ENCODE measurements at places on chromosomes 7 and 10.

DNA sequence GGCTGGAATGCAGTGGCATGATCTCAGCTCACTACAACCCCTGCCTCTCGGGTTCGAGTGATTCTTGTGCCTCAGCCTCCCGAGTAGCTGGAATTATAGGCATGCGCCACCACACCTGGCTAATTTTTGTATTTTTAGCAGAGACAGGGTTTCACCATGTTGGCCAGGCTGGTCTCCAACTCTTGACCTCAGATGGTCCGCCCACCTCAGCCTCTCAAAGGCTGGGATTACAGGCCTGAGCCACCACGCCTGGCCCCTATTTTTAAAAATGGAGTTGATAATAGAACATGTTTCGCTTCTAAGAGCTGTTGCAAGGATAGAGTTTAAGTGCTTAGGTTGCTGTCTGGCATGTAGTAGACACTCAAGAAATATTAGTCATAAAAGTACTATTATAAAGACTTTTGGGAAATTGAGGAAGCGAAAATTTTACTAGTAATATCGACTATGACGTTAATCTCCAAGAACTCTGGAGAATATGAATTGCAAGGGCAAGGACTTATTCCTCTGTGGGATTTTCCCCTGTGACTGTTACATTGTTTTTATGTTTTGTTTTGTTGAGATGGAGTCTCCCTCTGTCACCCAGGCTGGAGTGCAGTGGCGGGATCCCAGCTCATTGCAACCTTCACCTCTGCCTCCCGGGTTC is 7.9 kb downstream of the GTF2I start:
- DNase-seq, result no peak

DNA sequence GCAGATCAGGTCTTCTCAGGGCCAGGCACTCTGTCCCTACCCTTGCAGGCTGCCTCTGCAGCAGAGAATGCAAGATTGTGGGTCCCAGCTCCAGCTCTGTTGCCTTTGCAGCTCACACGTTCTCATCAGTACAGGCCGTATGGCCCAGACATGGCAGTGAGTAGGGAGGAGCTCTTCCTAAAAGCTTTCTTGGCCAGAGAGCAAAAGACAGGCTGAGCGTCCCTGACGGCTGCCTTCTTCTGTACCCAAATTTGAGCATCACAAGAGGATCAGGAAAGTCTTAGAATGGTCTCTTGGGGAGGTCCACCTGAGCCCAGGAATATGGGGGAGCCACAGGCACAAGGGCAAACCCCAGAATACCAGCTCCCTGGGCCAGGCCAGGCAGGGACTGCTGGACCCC is 266.3 kb upstream of the ZMIZ1 start:
- no peak for DNase-seq

DNA sequence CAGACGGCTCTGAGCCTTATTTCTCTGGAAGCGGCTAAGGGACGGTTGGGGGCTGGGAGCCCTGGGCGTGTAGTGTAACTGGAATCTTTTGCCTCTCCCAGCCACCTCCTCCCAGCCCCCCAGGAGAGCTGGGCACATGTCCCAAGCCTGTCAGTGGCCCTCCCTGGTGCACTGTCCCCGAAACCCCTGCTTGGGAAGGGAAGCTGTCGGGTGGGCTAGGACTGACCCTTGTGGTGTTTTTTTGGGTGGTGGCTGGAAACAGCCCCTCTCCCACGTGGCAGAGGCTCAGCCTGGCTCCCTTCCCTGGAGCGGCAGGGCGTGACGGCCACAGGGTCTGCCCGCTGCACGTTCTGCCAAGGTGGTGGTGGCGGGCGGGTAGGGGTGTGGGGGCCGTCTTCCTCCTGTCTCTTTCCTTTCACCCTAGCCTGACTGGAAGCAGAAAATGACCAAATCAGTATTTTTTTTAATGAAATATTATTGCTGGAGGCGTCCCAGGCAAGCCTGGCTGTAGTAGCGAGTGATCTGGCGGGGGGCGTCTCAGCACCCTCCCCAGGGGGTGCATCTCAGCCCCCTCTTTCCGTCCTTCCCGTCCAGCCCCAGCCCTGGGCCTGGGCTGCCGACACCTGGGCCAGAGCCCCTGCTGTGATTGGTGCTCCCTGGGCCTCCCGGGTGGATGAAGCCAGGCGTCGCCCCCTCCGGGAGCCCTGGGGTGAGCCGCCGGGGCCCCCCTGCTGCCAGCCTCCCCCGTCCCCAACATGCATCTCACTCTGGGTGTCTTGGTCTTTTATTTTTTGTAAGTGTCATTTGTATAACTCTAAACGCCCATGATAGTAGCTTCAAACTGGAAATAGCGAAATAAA is 175.5 kb downstream of the RNF216 start:
- DNase-seq, result no peak

DNA sequence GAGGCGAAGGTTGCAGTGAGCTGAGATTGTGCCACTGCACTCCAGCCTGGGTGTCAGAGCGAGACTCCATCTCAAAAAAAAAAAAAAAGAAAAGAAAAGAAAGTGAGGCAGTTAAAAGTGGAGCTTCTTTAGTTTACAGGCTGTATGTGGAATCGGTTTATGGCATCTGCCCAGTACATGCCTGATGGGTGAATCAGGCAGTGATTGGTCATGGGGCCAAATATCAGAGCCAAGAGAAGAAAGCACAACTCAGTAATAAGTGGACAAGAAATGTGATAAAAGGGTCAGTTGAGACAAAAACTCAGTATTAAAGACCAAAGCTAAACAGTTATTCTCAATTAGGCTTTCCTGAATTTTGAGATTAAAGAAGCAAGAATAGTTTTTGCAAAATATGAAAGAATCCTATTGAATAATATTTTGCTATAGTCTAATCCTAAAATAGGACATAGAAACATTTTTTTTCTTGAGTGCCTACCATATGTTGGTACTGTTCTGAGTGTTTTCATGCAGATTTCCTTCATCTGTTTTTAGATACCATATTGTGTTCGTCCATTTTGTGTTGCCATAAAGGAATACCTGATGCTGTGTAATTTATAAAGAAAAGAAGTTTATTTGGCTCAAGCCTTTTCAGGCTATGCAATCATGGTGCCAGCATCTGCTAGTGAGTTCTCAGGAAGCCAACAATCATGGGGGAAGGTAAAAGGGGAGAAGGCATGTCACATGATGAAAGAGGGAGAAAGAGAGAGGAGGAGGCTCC is 14.4 kb downstream of the CDC14C start:
- no peak for DNase-seq

GRCh38 chr7:149713061-149713730 is 60.2 kb downstream of the ZNF467 start:
- no peak for DNase-seq

- DNase-seq, result no peak
These were observed 185.0 kb downstream of the TCF7L2 start for GRCh38 chr10:113135025-113135424.

- DNase-seq, result peak; percentile 24
These were observed 7.5 kb downstream of the MNX1 start for GRCh38 chr7:157002819-157003421.

- no peak for DNase-seq
These were observed 23.5 kb upstream of the NKX6-2 start for GRCh38 chr10:132809232-132810140.

GRCh38 chr10:125881192-125881591 is at the start of gene DHX32:
Gene DHX32, minus strand, starts transcription at chr10:125881292. Its CDS starts 468 bp downstream, at chr10:125880824.
- no peak for DNase-seq

GRCh38 chr7:27151341-27151930 is 947 bp downstream of the HOXA3 start:
- no peak for DNase-seq

- no peak for DNase-seq
These were observed 116.1 kb upstream of the ZMIZ1 start for GRCh38 chr10:78952686-78953085.

DNA sequence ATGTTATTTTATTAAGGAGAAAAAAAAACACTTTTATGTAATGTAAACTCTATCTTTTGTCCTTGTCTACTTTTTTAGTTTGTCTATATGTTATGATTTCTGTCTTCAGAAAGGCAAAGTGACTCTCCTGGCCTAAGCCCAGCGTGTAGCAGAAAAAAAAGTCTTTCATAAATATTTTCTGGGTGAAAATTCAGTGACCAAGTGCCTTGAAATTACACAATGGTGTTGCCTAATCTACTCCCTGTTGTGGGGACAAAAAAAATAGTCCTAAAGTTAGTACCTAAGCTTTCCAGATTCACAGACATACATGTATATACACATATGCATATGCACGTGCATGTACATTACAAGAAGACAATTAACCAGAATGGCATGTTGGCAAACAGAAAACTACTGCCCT is 1257.8 kb upstream of the SORCS1 start:
- DNase-seq, result no peak

DNA sequence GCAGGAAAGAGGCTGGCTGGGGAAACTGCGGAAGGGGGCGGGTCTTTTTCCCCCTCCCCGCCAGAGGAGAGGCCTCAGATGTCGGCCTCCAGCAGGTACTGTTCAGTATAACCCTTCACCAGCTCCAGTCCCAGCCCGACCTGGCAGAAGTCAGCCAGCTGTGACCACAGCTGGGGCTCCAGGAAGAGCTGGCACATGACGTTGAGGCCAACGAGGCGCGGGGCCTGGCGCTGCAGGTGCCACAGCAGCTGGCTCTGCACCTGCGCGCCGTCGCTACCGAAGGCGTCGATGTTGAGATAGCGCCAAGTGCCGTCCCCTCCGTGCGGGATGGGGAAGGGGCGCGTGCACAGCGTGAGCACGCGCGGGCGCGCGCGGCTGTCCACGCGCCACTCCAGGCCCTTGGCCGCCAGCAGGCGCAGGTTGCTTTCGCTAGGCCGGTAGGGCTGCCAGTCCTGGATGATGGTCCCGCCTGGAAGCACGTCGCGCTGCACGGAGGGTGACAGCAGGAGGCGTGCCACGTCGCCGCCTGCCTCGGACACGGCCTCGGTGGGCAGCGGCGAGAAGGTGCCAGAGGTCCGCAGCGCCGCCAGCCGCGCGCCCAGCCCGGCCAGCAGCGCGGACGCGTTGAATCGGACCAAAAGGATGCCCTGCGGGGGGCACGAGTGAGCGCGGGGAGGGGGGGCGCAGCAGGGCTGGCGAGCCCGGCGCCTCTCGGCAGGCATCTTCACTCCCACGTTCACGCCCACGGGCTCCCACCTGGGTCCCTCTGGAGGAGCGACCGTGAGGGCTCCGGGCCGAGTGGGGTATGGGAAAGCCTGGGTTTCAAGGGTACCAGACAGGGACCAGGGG is 6.9 kb upstream of the VGF start:
- DNase-seq, result peak; percentile 60

GRCh38 chr10:113087165-113088029 is 137.3 kb downstream of the TCF7L2 start:
- no peak for DNase-seq

GRCh38 chr10:70898687-70899086 is 10.3 kb upstream of the PCBD1 start:
- no peak for DNase-seq

DNA sequence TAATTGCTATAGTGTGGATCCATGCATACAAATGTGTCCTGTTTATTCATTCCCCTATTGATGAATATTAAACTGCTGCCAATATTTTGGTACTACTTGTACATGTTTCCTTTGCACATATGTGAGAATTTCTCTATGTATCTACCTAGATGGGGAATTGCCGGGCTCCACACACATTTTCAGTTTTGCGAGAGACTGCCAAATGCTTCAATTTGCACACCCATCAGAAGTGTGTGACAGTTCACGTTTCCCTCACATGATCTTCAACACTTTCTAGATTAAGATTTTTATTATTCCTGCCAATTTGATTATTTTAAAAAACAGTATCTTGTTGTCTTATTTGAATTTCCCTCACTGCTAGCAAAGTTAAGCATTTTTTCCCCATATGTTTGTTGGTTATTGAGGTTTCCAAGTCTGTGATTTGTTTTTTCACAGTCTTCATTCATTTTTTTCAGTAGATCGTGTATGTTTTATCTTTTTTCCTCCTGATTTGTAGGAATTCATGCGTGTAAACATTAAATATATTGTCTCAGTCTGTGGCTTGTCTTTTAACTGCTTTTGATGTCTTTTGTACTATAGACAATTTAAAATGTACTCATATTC is 2.4 kb upstream of the KLF14 start:
- DNase-seq, result no peak

DNA sequence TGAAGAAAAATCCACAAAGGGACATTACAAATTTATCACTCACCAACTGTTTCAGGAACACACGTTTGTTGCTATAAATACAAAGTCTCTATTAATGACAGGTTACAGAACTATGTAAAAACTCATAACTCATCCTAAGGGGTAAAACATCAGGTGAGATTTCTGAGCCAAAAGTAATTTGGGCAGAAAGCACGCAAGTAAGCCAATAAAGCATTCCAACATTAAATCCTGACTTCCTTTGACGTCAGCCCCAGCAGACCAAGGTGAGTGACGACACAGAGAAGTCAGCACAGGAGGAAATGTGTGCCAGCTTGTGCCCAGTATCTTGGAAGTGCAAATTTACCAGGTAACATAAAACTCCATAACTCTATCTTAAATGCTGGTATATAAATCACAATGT is 45.7 kb downstream of the IMMP2L start:
- no peak for DNase-seq

- no peak for DNase-seq
These were observed 140.1 kb downstream of the GFRA1 start for GRCh38 chr10:116132780-116133399.

- DNase-seq, result no peak
These were observed 59.0 kb downstream of the PODXL start for GRCh38 chr7:131497454-131497853.

GRCh38 chr7:122719010-122719578 is 16.4 kb upstream of the RNF148 start:
- no peak for DNase-seq

GRCh38 chr7:25951414-25952260 is 200.4 kb upstream of the NFE2L3 start:
- DNase-seq, result peak; percentile 68

DNA sequence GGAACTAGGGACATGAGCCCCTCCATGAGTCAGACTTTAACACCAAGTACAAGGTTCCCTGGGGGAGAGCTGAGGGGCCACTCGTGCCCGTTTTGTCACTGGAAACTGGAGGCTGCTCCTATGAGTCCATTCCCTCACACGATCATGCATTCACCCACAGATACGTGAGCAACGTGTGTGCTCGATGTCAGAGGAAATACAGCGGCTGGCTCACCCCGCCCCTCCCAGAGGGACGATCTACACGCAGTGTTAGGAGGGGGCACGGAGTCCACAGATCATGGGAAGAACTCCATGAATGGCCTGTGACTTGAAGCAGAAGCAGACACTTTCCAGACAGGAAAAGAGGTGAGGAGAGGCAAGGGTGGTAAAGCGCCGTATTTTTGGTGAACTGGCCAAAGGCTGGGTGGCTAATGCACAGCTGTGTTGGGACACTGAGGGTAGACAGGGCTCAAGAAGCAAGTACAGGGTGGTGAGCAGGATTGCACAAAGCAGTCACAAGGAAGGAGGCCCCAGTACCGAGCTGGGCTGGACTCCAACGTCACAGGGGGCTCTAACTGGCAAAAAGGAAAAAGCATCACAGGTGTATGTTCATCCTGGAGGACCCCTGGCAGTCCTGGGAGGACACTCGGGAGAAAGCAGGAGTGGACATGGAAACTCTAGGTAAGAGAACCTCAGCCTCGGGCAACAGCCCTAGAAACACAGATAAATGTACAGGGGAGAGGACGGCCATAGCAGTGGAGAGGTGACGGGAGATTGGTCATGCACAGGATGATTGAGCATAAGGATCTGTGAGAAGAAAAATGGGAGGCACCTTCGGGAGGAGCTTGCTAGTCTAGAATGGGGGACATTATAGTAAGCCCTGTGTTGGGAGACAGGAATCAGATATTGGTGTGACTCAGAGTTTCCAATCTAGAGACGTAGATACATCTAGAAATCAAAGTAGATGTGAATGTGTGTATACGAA is 41.2 kb downstream of the TNS3 start:
- no peak for DNase-seq
